GM04504 (cell line): ENCODE measurements at places on chromosomes 3 and 15.

GRCh38 chr3:155070932-155071387 lies 9.2 kb upstream of the MME start:
- peak; percentile 95 for DNase-seq

DNA sequence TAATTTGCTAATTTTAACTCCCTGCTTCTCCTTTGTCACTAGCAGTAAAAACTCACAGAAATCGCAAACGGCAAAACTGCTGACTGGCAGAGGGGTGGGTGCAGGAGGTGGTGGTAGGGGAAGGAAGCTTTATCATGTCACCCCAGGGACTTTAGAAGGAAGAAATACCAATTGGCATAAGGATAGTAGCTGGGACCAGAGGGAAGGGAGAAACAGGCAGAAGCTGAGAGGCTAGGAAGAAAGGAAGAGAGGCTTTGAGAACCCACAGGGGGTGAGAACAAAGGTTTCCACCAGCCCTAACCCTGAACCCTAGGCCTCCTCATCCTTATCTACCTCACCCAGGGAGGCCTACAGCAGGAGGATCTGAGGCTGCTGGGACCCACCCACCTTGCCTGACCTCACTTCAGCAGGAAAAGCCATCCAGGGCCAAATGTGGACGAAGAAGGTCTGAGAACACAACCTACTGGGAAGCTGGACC lies 10.7 kb downstream of the ITGB5 start:
- no peak for DNase-seq

GRCh38 chr3:99891610-99892285 lies 74.1 kb downstream of the CMSS1 start:
- DNase-seq: no peak

DNA sequence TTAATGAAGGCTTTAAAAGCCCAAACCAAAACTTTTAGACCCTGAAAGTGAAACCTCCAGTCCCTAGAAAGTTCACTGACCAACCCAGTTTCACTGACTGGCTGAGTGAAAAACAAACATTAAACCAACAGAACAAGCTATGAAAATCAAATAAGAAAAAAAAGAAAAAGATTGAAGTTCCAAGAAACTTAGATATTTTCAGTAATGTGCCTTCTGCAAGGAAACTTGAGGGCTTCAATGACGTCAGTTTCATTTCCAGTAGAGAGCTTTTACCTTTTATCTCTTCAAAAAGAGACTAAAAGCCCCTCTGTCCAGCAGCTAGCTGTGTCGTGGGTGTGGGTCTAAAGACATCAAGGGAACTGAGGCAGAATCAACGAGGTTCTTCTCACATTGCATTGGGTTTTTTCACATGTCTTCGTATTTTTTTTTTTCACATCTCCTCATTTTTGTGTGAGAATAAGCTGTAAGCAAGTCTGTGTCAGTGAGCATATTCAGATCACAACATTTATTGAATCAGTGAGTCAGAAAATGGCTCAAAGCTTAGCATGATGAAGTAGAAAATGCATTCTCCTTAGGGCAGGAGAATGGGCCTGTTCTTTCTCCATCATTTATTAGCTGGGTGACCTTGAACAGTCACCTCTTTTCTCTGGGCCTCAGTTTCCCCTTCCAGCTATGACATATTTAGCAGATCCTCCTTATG lies 54.8 kb upstream of the BCL6 start:
- no peak for DNase-seq

DNA sequence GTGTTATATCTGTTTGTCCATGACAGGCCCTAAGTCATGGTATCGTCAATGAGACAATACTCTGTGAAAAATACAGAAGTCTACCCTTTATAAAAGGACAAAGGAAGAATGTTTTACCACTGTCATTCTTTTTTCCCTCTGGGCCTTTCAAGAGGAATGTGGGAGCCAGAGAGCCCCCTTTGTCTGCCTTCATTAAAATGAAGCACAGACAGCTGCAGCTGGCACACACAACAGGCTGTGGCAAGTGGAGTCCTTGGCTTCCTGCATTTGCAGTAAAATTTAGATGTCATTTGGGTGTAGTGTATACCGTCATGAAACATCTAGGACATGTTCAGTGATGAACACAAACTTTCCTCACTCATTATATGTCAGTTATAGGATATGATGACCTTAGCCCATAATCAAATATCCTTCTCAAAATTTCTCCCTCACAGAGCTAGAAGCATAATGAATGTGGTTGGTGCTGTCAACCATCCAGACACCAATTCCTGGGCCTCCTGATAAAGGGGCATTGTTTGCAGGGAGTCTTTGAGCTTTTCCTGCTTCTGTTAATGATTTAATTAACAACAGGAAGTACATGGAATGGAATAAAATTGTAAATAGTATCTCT lies 76.4 kb downstream of the DHX36 start:
- DNase-seq: no peak

DNA sequence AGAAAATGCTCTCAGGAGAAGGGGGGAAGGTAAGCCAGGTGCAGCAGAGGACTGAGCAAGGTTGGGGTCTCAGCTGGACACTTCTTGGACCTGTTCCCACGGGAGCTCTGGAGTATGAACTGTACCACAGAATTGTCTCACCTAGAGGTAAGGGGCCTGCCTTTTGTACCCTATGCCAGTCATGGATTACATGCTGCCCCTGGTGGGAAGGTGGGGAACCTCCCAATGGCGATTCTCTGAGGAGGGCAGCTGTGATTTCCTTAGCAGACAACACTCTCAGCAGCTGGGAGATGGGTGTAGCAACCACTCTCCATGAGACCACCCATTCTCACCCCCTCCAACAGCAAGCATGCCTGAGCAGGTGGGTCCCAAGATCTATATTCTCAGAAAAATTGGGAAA lies 329.4 kb upstream of the CTNNB1 start:
- DNase-seq: no peak

GRCh38 chr3:36372534-36372935 lies 7.8 kb upstream of the STAC start:
- no peak for DNase-seq

- DNase-seq: no peak
Observed at GRCh38 chr3:189952272-189952671, 168.4 kb downstream of the P3H2 start.

GRCh38 chr3:8996681-8997121 lies 33.4 kb upstream of the RAD18 start:
- peak; percentile 32 for DNase-seq

- DNase-seq: no peak
Observed at GRCh38 chr3:87196879-87197278, 30.2 kb upstream of the CHMP2B start.

DNA sequence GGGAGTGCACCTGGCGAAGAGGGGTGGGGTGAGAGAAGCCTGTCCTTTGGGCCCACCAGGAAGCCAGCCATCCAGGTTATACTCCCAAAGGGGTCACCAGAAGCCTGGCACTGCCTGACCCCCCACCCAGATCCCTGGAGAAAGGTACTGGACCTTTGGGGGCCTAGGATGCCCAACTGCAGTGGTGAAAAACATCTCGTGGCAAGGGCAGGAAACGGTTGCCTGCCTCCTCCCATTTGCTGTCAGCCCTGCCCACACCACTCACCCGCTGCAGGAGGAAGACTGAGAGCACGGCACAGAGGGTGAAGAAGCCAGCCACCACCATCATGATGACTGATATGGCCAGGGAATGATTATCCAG lies 2.2 kb upstream of the ULK3 start:
- DNase-seq: no peak

GRCh38 chr3:67047051-67047450 lies 48.9 kb downstream of the KBTBD8 start:
- DNase-seq: no peak

GRCh38 chr3:55692957-55693558 lies 206.0 kb upstream of the WNT5A start:
- DNase-seq: no peak

- DNase-seq: no peak
Observed at GRCh38 chr15:42133886-42134502, 22.4 kb downstream of the PLA2G4F start.

DNA sequence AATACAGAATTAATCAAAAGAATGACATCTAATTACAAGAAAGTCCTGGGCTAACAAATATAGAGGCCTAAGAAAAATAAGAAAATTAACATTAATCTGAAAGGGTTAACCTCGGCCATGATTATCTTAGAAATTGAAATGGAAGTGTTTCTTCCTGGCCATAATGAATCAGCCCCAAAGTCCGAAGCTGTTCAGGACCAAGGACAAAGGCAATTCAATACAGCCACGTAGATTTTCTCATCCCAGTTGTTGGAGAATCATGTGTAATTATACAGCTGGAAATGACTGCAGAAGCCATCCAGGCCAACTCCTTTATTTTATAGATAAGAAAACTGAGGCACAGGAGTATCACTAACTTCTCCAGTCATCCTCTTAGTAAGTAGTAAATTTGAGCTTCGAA lies 38.0 kb upstream of the GBE1 start:
- DNase-seq: no peak

DNA sequence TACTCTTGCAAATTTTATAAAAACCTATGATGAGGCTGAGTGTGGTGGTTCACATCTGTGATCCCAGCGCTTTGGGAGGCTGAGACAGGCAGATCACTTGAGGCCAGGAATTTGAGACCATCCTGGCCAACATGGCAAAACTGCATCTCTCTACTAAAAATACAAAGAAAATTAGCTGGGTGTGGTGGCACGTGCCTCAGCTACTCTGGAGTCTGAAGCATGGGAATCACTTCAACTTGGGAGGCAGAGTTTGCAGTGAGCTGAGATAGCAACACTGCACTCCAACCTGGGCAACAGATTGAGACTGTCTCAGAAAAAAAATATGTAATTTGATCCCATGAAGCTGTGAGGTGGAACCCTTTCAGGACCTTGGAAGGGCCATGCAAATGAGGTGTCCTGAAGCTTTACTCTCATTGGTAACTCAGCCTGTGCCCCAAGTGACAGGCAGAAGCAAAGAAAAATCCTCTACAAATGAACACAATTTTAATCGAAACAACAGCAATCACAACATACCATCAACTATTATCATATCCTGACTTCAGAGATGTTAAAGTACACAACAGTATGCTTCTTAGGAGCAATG lies 84.6 kb upstream of the CDV3 start:
- DNase-seq: peak; percentile 49

- no peak for DNase-seq
Observed at GRCh38 chr15:39454189-39454986, 126.5 kb upstream of the THBS1 start.

GRCh38 chr3:53384465-53385423 lies 37.4 kb upstream of the DCP1A start:
- DNase-seq: no peak

DNA sequence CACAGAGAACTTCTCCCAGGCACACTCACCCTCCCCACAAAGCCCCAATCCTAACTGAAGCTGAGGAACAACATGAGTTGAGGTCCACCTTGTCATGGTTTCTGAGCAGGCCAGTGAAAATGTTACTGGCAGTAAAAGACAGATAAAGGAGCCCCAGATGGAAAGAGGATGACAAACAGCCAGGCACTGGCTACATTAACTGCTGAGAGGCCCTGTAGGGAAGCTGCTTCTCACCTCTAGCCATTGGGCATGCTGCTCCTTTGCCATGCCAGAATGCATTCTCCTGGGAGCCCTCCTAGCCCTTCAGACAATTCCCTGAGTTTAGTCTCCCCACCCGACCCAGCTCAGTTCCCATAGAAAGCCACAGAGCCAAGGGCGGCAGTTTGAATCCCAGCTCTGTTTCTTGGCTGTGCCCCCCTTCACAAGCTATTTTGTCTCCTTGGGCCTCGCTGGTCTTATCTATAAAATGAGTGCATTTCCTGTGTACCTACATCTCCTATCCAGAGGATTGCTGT lies 60.5 kb downstream of the LMCD1 start:
- no peak for DNase-seq

GRCh38 chr3:13842226-13842625 lies 37.6 kb downstream of the WNT7A start:
- no peak for DNase-seq

GRCh38 chr3:112474796-112475195 lies 24.5 kb downstream of the BTLA start:
- DNase-seq: no peak

- no peak for DNase-seq
Observed at GRCh38 chr3:67093305-67093704, 95.2 kb downstream of the KBTBD8 start.

- DNase-seq: peak; percentile 44
Observed at GRCh38 chr3:131730581-131730980, 227.8 kb upstream of the MRPL3 start.

DNA sequence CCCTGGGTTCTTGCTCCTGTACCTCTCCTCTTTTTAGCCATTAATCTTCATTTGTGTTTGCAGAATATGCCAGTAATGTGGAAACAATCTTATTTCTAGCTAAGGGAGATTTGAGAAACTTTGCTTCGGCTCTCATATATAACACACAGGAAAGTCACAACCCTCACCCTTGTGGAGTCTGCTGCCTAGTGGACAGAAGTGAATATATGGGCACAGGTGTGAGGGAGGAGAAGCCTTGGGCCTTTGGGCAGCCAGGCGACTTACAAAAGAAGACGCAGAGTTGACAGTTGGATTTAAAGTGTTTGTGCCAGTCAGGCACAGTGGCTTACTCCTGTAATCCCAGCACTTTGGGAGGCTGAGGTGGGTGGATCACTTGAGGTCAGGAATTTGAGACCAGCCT lies 181.8 kb upstream of the TBL1XR1 start:
- DNase-seq: no peak

DNA sequence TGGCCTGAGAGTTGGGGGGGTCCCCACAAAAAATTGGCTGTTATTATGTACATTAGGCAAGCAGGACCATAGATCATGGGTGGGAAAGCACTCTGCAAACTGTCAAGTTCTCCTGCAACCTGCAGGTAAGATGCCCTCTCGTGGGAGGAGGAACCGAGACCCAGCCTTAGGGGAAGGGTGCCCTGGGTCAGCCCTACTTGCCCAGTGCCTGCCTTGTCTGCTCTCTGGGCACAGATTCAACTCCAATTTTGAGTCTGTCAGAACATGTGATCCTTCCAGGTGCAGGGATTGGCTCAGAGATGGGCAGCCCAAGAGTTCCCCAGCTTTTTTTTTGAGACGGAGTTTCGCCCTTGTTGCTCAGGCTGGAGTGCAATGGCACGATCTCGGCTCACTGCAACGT lies 99.2 kb downstream of the PLXNA1 start:
- no peak for DNase-seq

GRCh38 chr3:127041933-127042332 lies 59.0 kb downstream of the PLXNA1 start:
- DNase-seq: no peak

DNA sequence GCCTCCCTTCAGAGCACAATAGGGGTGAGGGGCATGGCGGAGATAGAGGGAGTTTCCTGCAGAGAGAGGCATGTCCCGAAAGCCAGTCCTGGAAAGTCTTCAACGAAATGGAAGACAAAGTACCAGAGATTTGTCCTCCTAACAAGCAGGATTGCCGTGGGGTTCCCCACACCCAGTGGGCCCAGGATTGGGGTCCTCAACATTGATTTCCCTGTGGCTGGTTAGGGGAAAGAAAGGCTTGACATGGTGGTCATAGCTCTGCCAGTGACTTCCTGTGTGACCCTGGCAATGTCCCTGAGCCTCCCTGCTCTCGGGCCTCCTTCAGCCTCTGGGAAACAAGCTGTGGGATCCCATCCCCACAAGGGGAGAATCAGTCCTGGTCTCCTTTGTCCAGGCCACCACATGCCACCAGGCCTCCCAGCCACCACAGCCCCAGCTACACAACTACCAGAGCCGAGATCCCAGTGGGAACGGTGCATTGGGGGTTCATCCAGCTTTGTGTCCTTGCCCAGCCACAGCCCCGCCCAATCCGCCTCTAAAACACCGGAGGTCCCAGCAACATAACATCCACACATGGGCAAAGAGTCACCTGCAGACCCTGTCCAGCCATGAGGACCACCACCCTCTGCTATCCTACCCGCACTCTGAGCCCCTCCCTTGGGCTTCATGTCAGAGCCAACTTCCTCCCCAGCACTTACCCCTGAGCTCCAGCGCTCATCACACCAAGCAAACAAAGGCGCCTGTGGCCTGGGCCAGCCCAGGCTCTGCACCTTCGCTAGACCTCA lies 63.0 kb downstream of the ADAMTS17 start:
- no peak for DNase-seq

GRCh38 chr15:83422541-83422940 lies 24.6 kb upstream of the SH3GL3 start:
- no peak for DNase-seq
